ENCODE measurements at places on chromosomes 3 and 15. TPM values are rescaled to one million over a fixed set of nuclear protein-coding genes. Genes with fewer than 3 reads are reported as not detected.

The SIDT1 gene
- total RNA-seq = 19.9 TPM

DNA sequence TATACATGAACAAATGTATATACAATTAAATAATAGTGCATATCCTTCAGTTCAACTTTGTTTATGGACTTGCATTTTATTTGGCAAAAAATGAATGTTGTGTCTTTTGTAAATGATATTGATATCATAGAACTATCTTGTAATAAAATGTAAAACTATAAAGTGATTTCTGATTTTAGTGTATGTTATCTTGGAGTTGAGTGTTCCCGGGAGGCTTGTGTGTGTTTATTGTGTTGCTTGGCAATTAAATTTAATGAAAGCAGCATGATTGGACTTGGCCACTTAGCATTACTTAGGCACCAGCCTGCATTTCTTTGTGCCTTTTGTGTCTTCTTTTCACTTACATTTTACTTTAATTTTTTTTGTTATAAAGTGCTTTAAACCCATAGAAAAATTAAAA is 10.6 kb downstream of the ARHGEF26 start:
- peaks cover 2% of the 10 kb centered on the region for H3K36me3 ChIP-seq
- H3K4me3 ChIP-seq = no peak overlapping the region
- H3K27me3 ChIP-seq = peaks cover 14% of the 10 kb centered on the region
- H3K4me1 ChIP-seq = no peaks in the 10 kb centered on the region

The ZBBX gene
- not detected for total RNA-seq

GRCh38 chr3:171810629-171811294 is 479 bp upstream of the PLD1 start:
- no peak overlapping the region for H3K27ac ChIP-seq
- no peak for DNase-seq
- peak overlapping the region; percentile 57 for H3K4me3 ChIP-seq
- peaks cover 18% of the 10 kb centered on the region for H3K4me1 ChIP-seq

DNA sequence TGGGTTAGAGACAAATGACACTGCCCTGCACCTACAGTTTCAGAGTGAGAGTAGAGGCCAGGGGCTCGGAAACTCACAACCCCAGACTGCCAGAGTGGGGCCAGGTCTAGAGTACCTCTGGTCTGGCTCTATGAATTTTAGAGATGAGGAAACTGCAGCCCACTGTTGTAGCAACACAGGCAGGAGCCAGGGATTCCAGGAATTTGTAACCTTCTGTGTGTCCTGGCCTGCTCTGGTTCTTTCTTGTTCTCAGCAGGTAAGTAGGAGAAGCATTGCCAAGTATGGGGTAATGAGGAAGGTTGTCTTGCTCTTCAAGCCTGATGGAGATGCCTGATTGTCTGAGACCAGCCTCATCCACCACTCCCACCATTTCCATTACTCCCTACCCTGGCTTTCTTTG is 221.8 kb downstream of the UACA start:
- no peak overlapping the region for H3K27ac ChIP-seq
- no peaks in the 10 kb centered on the region for H3K27me3 ChIP-seq
- H3K36me3 ChIP-seq = peaks cover 4% of the 10 kb centered on the region
- peaks cover 21% of the 10 kb centered on the region for H3K4me1 ChIP-seq

DNA sequence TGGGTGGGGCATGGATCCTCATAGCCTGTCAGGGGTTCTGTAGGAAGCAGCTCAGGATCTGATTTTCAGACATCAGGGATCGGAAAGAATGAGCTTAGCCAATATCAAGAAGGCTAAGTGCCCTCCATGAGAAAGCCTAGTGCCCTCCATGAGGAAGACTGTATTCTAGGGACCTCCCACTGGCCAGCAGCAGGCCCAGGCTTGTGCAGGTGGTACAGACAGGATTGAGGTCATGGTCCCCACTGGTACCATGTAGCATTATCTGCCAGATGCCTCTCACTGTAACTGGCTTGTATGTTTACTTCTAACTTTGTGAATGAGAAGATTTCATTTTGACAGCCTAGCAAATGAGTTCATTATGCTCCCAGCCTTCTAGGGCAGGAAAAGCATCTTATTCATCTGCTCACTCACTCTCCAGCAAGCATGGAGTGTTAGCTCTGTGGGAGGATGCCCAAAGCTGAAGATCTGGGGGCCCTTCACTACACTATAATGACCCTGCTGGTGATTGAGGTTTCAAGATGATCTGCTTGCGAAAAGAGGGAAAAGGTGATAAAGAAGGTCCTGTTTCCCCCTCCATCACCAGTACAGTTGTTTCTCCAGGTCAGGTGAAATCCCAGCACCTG is 7.5 kb downstream of the EPHB1 start:
- peaks cover 40% of the 10 kb centered on the region for H3K27me3 ChIP-seq
- no peaks in the 10 kb centered on the region for H3K36me3 ChIP-seq
